ENCODE measurements at places on chromosomes 11 and 22. TPM values are rescaled to one million over a fixed set of nuclear protein-coding genes. Genes with fewer than 3 reads are reported as not detected.

MS4A4A gene
- total RNA-seq: 49.9 TPM

DNA sequence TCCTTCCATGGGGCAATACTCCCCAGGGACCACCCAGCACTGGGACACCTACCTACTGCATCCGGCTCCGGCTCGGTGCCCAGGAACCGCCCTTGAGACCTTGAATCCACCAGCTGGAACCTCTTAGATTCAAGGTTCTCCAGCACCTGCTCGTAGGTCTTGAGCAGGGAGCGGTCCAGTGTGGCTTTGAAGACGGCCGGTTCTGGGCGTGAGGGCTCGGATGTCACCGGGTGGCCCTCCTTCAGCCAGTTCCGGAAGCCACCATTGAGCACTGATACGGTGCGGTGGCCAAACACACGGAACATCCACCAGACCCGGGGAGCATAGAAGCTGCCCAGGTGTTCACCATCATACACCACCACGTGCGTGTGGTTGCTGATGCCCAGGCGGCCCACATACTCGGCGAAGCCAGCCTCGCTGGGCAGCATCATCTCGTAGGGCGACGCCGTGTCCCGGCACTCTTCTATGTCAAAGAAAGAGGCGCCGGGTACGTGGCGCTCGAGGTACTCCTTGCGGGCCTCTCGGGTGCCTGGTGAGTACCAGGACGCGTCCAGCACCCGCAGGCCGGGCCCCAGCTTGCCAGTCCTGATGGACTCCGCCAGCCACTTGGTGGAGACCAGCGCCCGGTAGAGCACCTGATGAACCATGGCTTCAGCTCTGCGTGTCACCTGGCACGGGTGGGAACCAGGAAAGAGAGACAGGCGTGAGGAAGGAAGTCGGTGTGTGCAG is 997 bp downstream of the TST start:
- no peak for DNase-seq

- no peak for DNase-seq
These were observed 64.1 kb upstream of the LMO1 start for GRCh38 chr11:8327761-8328192.

AGBL2 gene
- total RNA-seq: not detected

B4GALNT4 gene
- total RNA-seq: 1.4 TPM

DNA sequence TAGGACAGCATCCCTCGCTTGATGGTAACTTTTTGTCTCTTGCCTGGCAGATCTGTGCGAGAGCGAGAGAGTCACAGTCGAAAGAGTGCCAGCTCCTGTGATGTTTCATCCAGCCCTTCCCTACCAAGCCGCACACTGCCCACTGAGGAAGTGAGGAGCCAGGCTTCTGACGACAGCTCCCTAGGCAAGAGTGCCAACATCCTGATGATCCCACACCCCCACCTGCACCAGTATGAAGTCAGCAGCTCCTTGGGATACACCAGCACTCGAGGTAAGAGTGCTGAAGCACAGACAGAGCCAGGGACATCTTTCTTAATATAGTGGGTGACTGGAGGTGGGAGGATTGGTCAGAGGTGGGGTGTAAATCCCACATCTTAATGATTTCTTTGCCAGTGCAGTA is 61.1 kb downstream of the DEPDC5 start:
- no peak for DNase-seq

DNA sequence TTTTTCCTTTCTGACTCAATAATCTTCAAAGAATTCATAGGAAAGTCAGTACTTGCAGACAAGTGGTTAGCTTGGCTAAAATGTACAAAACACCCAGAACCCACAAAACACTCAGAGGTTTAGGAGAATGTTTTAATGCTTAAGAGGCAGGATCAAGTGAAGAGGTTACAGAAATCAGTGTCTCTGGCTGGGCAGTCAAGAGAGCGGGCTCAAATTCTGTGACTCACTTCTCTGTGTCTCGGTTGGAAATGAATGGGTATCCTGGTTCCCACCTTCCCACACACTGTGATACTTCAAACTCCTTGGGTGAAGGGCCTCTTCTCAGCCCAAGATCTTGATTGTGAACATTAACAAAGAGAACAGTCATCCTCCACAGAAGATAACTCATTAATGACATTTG is 3.8 kb downstream of the MPEG1 start:
- no peak for DNase-seq

DNA sequence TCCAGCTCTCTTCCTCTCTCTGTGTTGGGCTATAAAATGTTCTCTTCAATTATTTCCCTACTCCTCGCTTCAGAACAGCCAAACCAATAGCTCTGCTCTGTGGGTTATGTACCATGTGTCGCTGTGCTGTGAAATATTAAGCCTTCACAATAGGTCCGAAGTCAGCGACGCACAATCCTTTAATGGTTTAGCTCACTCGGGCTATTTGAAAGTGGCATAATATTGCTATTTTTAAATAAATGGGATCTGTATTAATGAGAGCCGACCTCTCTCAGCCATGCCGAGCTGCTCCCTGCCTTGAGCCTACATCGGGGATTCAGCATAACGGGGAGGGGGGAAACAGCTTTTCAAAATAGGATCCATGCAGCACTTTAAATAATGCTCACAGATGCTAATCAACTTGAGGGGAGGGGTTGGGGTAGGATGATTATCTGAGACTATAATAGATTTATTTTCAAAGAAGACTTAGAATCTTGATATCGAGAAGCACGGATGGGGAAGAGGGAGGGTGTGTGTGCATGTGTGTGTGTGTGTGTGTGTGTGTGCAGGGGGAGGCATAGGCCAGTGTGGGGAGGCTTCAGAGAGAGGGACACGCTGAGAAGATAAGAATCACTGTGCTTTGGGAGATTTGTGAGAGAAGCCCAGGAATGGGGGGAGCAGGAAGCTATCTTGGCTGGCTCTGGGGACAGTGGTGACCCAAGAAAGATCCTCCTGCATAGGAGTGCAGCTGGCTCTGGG is 271.5 kb downstream of the NXPE2 start:
- no peak for DNase-seq

DNA sequence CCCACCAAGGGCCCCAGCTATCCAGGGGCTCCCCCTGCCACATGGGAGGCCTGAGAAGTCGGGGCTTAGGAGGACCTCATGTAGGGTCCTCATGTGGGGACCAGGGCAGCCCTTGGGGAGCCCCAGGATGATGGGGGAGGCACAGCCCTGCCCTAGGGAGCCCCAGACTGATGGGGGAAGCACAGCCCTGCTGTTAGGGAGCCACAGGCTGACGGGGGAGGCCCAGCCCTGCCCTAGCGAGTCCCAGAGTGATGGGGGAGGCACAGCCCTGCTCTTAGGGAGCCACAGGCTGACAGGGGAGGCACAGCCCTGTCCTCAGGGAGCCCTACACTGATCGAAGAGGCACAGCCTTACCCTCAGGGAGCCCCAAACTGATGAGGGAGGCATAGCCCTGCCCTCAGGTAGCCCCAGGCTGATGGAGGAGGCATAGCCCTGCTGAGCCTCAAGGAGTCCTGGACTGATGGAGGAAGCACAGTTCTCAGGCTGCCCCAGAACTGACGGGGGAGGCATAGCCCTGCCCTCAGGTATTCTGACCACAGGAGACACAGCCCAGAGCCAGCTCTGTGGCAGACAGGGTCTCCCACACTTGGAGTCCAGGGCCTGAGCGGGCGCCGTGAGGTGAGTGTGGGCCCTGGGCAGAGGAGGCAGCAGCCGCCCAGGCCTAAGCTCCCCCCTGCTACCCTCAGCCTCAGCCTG is 10.8 kb downstream of the PRR33 start:
- peak; percentile 54 for DNase-seq

DNA sequence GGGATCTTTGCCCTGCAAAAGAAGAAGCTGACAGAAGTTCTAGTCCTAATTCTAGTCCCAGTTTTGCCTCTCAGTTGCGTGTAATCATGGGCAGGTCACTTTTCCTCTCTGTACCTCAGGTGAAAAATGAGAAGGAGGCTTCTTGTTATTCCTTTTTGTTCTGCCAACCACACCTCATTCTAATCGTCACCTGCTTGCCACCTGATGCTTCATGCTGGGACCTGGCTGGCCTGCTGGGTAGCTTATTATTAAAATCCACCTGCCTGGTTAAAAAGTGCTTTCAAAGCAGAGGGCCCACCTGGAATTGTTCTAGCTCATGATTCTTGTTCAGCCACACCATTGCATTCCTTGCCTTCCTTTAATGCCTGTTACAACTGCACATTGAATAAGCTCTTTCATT is 8.4 kb upstream of the ALG8 start:
- DNase-seq: no peak

DNA sequence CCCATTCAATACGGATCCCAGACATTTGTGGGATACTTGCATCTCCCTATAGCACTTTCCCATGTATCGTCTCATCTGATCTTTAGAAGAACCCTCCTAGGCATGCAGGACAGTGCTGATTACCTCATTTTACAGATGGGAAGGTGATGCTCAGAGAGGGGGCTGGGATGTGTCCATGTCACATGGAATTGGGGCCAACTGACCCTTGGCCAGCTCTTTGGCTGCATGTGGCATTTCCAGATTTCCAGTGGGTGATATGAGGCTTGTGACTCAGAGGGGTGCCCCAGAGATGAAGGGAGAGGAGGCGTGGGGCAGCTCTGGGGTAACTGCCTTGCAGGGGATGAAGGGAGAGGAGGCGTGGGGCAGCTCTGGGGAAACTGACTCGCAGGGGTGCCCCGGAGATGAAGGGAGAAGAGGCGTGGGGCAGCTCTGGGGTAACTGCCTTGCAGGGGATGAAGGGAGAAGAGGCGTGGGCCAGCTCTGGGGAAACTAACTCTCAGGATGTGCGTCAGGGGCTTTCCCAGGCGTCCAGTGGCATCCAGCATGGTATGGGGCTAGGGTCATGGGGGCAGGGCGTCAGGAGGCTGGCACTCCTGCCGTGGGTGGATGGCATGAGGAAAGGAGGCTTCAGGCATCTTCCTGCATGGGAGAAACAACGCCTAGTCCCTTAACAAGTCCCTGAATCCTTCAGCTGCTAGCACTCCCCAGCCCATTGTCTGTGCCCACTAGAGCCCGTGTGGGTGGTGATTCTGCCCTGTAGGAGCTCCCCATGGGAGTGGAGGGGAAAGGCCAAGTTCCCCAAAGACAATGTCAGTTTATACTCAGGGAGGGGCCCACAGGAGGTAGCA is 11.9 kb upstream of the CERK start:
- peak; percentile 59 for DNase-seq

GRCh38 chr11:76680518-76681425 is 10.2 kb upstream of the LRRC32 start:
- DNase-seq: peak; percentile 86

GRCh38 chr22:22442928-22443709 is 65.4 kb downstream of the ZNF280B start:
- DNase-seq: no peak

TPP1 gene
- 47.9 TPM for total RNA-seq

SHANK2 gene
- total RNA-seq: 8.0 TPM

GRCh38 chr22:50017701-50018224 is 5.2 kb upstream of the IL17REL start:
- peak; percentile 35 for DNase-seq

APLNR gene
- total RNA-seq: 0.83 TPM

DNA sequence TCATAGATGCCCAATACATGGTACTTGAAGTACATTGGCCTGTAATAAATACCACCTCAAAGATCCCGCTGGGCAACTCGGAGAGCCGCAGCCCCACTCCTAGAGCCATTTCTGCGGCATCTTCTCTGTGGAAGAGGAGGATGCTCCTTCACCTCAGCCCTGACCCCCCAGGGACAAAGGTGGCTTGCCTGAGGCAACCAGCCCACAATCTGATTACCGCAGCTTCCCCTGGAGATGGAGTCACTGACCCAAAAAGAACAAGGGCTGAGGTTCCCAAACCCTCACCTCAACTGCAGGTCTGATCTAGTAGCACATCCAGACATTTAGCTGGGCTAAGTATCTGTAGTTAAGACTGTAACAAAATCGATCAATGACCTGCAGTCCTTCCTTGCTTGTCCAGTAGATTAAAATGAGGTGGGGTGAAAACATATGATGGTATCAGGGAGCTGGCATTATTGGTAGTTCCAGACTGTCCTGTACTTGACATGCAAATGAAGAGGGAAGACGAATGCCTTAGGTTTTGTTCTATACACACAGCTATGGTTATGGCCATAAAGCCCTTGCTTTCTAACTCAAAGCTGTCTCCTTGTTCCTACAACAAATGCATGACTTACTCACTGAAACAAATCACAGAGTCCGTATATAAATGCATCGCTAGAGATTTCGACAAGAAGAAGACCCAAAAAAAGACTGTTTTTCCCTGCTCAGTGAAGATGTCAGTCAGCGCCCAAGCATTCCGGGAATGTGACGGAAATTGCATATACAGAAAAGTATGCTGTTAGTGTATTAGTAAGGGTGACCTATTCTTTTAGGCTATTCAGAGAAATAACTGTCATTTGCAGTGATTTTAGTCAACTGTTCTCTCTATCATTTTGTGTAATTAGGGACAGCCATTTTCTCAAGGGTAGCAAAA is 33.7 kb downstream of the C11orf71 start:
- no peak for DNase-seq

DNA sequence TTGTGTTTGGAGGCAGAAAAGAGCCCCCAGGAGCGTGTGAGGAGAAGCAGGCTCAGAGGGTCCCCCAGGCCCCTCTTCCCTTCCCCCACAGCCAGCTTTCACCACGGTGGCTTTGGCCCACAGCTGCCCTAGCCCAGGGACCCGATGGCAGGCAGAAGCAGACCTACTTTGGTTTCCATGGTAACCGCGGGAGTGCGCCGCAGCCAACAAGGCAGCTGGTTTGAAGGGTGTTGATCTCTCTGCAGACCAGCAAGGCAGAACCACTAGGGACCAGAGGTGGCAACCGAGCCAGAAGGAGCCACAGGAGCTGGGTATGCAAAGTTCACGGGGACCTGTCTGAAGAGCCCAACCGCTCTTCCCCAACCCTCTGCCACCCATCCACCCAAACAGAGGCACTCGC is 69.4 kb downstream of the BUD13 start:
- DNase-seq: peak; percentile 61

GRCh38 chr22:19043121-19044085 is 78.8 kb downstream of the DGCR2 start:
- DNase-seq: peak; percentile 43

USP35 gene
- 23.3 TPM for total RNA-seq

GRCh38 chr11:103923451-103923931 is 112.9 kb upstream of the DDI1 start:
- no peak for DNase-seq

DNA sequence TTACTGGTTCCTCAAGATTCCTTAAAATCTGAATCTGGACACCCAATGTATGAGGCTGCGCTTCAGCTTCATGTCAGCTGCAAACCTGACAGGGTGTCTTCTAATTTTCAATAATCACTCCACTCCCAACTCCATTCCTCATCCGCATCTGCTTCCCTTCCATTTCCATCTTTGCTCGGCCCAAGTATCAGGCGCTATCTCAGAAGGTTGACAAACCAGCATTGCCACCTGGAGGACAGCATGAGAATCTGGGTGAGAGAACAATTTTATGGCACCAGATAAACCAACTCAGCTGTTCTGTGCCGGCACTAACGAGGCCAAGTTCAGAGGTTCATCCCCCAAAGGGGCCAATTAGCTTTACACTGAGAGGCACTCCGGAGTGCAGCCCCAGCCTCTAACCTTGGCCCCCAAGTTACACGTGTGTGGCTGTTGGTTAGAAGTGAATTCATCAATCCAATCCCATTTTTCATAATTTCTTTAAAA is 79.1 kb upstream of the LMO2 start:
- DNase-seq: peak; percentile 68

MACROD1 gene
- 33.9 TPM for total RNA-seq

CABP4 gene
- 0.71 TPM for total RNA-seq

Data from sigmoid colon (tissue), 7 donors.